Lower leg skin (tissue), 4 donors: ENCODE measurements at places on chromosomes 13 and 19. TPM values are rescaled to one million over a fixed set of nuclear protein-coding genes. Genes with fewer than 3 reads are reported as not detected.

- no peak for DNase-seq
Observed at GRCh38 chr19:2199215-2199614, 35.5 kb downstream of the DOT1L start.

The DCT gene
- 26.7 TPM for total RNA-seq

- peak; percentile 92 for DNase-seq
Observed at GRCh38 chr19:18542941-18543813, at the start of gene FKBP8. TSS of gene FKBP8 (minus strand) at chr19:18543573. CDS start at chr19:18541970, 1,603 bp downstream.

DNA sequence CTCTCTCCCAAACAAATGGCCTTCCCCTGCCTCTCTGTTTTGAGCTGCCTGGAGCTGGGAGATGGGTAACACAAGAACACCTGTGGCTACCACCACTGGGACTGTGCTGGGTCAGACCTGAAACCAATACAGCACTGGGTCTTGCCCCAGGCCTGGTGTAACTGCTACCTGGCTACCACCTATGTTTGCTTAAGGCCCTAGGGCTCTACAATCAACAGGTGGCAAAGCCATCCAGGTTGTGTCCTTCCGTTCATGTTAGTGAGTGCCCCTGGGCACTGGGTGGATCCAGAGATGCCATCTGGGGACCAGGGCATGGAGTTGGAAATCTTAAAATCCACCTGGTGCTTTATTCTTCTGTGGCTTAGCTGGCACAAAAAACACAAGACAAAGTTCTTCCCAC lies 18.9 kb upstream of the LMO7 start:
- no peak for DNase-seq

DNA sequence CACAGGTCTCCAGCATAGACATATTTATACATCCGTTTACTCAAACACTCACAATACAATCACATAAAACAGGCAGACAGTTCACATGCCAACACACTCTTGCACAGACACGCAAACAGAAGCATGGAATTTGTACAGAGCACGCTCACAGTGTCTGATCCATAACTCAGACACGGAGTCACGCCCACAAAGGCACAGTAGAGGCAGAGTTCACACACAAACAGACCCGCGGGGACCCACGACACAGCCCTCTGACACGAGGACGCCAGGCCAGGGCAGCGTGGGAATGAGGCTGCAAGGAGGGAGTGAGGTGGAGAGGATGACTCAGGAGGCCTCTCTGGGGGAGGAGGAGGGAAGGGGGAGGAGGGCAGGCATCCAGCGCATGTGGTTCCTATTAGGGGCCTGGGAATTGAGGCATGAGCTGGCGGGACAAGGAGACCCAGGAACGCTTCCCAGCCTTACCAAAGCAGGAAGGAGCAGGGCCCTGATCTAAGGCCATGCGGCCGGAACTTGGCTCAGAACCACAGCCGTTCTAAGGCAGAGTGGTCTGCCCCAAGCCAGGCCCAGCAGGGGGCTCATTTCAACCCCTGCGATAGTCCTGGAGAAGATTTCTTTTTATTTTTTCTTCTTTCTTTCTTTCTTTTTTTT lies 9.1 kb upstream of the OLFM2 start:
- peak; percentile 98 for DNase-seq

GRCh38 chr19:45645631-45646344 lies 6.6 kb upstream of the EML2 start:
- peak; percentile 53 for DNase-seq

- DNase-seq: peak; percentile 39
Observed at GRCh38 chr13:111177081-111177711, 62.1 kb downstream of the ARHGEF7 start.

DNA sequence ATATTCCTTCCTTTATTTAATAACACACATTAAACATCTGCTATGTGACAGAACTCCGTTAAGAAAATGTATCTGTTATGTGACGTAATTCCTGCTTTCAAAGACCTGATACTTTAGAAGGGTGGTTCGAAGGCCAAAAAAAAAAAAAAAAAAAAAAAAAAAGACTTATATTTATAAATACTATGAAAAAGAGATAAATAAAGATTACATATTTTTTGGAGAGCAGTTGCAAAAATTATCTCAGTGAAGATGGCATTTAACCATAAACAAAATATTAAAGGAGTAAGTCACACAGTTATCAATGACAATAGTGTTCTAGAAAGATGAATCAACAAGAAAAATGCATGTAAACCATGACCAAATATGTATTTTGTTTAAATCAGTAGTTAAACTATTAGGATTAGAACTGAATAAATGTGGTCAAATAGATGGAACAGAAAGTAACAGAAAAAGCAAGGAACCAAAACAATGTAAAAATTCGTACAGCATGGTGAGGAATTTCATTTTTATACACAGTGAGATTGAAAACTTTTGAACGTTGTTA lies 612.3 kb upstream of the SLITRK5 start:
- no peak for DNase-seq

GRCh38 chr19:39363901-39364457 lies 21.8 kb downstream of the SAMD4B start:
- peak; percentile 71 for DNase-seq

The DENND1C gene
- total RNA-seq: 1.6 TPM

DNA sequence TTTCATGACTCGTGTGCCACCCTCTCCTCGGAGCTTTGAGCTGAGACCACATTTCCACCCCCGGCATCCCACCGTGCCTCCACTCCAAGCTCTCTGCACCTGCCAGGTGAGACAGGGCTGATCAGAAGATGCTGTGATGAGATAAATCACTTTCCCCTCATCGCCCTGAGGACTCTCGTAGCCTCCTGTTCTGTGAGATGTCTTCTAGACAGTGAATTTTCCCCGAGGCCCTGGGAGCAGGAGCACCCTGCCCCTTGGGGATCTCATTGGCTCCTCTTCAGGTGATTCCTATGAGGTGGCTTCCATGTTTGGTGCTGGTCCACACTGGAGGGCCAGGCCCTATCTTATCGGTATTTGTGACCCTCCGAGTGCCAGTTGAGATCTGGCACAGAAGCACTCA lies 154.0 kb upstream of the TSHZ3 start:
- peak; percentile 69 for DNase-seq

DNA sequence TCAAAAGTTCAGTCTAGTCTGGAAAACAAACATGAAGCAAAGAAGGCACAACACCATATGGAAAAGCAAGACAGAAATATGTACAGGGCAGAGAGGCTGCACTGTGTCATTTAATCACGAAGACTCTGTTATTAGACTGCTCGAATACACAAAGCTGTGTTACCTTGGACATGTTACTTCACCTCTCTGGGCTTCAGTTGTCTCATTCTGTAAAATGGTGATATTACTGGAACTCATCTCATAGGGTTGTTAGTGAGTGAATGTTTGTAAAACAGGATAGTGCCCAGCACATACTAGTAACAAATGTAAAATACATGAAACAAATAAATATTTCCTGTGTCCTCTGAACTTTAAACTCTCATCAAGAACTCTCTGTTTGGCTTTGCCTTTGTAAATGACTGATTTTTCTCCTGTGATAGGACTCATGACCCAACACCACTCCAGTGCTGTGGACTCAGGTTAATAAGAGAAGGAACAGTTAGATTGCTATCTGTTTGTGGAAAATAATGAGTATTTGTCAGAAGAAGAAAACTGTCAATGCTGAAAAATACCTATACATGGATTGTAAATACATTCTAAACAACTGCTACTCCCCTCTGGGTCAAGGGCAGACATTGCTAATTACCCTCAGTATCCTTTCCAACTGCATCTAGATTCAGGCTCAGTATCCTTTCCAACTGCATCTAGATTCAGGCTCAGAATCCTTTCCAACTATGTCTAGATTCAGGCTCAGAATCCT lies 62.3 kb downstream of the ZIC5 start:
- DNase-seq: no peak

DNA sequence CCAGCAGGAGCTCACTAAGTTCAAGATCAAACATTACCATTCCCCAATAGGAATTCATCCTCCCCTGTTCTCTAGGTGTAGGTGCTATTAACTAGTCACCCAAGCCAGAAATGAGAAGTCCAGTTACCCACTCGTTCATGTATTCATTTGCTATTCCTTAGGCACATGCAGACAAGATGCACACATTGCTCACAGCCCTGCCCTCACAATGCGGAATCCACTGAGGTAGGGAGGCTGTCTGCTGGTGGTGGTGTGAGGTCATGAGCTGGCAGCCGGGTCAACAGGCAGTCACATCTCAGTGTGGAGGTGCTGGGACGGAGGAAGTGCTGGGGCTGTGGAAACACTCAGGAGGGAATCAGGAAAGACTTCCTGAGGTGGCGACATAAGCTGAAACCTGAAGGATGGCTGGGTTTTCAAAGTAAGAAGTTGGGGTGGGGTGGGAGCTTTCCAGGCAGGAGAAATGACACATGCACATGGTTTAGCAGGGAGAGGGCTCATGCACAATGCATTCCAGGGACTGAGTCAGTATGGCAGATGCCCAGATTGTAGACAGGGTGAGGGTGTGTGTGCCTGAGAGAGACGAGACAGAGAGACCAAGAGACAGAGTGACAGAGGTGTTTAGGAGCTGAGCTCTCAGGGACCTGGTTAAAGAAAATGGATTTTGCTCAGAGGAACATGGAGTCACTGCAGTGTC lies 117.6 kb downstream of the USP12 start:
- DNase-seq: no peak

The OR7A5 gene
- 0.72 TPM for total RNA-seq
